ENCODE measurements at places on chromosomes 11 and 22.

DNA sequence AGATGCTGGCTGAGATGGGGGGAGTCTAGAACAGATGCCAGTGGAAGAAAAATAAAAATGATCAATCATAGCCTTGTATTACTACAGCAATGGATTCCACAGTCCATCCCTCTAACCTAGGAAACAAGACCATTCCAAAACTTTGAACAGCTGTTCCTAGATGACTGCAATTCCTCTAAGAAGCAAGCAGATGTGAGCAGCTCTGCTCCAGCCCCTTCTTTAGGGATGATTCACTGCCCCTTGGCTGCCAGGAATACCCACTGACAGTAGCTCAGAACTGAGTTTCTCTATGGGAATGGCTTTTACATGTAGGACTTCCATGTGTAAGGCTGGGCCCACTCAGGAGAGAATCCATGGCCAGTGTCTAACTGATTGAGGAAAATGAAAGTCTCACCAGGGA, 943.9 kb downstream of the OPCML start:
- no peak for DNase-seq

GRCh38 chr22:29263791-29264276, 3.9 kb downstream of the RHBDD3 start:
- no peak for DNase-seq

DNA sequence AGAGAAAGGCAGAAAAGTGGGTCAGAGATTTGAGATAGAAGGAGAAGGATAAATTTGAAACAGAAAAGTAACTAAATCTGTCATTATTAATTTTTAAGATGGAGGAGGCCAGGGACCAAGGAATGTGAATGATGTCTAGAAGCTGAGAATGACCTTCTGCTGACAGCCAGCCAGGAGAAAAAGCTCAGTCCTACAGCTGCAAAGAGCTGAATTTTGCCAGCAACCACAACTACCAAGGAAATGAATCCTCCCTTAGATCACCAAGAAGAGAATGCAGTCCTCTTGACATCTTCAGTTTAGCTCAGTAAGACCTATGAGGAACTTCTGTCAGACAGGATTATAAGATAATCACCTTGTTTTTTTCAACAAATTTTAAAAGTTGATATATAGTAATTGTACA, 538.2 kb downstream of the LRRC4C start:
- no peak for DNase-seq

GRCh38 chr11:94623120-94623735, 56.1 kb downstream of the PIWIL4 start:
- DNase-seq = peak; percentile 83

DNA sequence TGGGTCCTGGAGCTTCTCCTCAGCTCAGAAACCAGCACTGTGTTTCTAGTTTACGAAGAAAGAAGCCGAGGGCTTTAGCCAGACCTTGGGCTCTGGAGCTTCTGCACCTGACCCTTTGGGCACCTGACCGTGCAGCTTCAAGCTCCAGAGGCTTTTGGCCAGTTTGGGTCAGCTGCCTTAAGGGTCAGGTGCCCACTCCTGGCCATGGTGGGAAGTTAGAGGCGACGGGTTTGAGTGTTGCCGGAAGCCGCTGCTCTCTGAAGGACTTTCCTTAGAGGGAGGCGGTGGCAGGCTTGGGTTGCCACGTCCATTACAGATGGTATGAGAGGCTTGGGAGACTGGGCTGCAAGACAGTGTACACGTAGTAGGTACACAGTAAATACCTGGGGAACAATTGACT, 52.3 kb downstream of the PISD start:
- DNase-seq = no peak

DNA sequence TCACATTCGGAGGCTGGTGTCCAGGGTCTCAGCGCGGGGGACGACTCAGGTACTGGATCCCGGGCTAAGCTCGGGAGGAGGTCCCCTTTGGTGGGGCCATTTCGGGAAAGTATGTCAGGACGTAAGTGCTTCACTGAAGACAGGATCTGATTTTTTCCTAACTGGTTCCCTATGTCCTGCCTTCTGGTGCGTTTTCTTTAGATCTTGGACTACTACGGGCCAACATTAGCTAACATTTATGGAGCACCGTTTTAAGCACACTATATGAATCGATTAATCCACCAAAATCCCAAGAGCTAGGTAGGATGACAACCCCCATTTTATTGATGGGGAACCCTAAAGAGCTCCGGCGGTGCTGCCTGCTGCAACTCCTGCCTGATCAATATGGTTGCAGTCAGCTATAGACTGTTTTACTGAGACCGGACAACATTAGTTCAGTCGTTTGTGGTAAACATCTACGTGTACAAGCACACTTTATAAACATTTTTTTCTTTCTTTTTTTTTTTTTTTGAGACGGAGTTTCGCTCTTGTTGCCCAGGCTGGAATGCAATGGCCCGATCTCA, 17.0 kb upstream of the WDR74 start:
- no peak for DNase-seq

- no peak for DNase-seq
Observed at GRCh38 chr11:118592616-118593367, 14.6 kb upstream of the PHLDB1 start.

GRCh38 chr11:2459796-2460531, 15.2 kb downstream of the KCNQ1 start:
- DNase-seq = no peak

- no peak for DNase-seq
Observed at GRCh38 chr22:36538529-36538928, 9.6 kb upstream of the EIF3D start.

GRCh38 chr11:11988099-11988651, 20.3 kb downstream of the DKK3 start:
- DNase-seq = peak; percentile 85

DNA sequence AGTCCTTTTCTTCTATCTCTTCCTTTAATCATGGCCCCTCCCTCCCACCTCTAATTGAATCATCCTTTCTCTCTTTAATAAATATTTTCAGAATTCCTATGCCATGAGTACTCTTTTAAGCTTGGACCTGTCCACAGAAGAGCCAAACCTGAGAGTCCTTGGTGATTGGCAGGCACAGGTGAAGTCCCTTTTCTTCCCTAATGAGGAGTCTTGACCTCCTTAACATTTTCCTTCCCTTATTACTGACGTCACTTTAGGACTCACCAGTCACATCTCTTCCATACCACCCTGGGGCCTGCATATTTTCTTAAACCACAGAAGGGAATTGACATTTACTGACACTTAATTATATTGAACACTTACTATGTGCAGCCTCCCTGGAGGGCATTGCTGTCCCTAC, 41.0 kb upstream of the RASSF10 start:
- no peak for DNase-seq

- no peak for DNase-seq
Observed at GRCh38 chr11:111388842-111389241, 9.8 kb upstream of the POU2AF1 start.

DNA sequence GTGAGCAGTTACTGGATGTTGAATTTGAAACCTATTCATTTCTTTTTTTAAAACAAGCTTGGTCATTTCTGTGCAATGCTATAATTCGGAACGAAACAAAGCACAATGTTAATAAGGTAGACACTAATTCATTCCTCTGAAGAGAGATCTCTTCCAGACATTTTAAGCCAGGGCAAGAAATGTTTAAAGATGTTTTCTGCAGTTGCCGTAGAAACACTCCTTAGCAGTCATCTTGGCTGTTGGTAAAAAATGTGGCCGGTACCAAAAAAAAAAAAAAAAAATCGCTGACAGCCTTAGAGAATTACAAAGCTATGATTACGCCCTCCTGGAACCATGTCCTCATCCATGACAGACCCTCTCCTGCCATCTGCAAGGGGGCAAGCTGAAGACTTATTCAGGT, 66.4 kb upstream of the TTC12 start:
- peak; percentile 3 for DNase-seq

GRCh38 chr11:45560913-45561281, 104.5 kb downstream of the CHST1 start:
- no peak for DNase-seq

DNA sequence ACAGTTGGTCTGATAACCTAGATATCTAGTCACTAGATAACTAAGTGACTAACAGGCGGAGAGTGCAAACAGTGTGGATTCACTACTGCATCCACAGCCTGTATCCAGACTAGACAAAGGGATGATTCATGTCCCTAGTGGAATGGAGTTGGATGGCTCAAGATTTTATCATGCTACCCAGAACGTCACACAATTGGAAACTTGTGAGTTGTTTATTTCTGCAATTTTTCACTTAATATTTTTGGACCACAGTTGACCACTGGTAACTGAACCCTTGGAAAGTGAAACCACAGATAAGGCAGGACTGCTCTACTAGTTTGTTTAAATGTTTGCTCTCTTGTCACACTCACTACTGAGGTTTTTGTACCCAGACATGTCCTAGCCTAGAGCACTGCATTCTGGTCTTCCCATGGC, 76.0 kb downstream of the UBASH3B start:
- DNase-seq = peak; percentile 84

- DNase-seq = no peak
Observed at GRCh38 chr11:10388574-10388973, 66.5 kb upstream of the AMPD3 start.

- DNase-seq = no peak
Observed at GRCh38 chr11:111582163-111582562, 20.1 kb upstream of the SIK2 start.

DNA sequence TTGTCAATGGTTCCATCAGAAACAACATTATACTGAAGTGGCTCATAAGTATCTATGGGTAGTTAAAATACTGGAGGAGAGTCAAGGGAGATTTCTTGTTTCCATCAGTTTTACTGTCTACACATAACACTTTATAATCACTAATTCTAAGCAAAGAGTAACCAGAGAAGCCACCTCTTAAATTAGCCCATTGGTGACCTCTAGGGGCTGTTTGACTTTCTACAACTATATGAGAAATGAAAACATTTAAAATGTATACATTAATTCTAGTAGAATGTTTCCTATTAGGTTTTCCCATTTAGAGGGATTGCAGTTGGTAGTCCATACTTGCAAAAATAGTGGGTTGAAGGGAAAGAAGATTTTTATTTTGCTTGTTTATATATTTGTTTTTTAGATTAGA, 504.3 kb downstream of the FAM181B start:
- no peak for DNase-seq

DNA sequence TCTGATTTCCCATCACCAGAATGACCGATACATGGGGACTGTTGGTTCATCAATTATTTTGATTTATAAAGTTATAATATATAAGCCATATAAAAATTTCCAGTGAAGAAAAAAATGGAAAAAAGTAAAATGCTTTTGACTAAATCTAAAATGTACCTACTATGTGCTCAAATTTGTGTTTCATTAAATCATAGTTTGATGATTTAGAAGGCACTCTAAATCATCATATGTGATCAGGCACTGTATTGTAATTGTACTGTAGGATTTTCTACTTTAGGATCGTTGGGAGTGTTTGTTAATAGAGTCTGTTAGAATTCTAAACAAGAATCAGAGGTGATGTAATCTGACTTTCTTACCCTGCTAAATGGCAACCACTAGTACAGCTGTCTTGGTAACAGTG, 2.4 kb downstream of the LIN7C start:
- no peak for DNase-seq

DNA sequence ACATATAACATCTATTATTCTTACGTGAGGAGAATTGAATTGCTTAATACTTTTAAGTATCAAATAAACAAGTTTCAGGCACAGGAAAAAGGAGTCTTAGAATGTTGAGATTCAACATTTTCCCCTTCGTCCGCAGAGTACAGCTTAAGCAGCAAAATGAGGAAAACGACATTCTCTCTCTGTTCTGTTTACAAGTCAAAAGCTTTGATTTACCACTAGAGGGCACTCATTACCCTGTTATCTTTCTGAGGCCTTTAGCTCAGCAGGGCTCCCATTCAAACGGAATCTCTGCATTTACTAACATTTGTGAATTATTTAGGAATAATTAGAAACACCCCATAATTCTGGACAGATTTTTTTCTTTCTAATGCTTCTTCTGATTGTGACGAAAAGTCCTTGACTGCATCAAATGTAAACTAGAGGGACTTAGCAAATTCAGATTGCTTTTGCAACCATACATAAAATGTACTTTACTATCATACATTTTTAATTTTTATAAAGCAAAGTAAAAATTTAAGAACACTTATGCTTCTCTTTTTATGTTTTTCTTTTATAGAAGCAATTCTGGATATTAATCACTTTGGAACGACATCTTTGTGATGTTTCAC, 75.0 kb downstream of the JRKL start:
- peak; percentile 81 for DNase-seq

DNA sequence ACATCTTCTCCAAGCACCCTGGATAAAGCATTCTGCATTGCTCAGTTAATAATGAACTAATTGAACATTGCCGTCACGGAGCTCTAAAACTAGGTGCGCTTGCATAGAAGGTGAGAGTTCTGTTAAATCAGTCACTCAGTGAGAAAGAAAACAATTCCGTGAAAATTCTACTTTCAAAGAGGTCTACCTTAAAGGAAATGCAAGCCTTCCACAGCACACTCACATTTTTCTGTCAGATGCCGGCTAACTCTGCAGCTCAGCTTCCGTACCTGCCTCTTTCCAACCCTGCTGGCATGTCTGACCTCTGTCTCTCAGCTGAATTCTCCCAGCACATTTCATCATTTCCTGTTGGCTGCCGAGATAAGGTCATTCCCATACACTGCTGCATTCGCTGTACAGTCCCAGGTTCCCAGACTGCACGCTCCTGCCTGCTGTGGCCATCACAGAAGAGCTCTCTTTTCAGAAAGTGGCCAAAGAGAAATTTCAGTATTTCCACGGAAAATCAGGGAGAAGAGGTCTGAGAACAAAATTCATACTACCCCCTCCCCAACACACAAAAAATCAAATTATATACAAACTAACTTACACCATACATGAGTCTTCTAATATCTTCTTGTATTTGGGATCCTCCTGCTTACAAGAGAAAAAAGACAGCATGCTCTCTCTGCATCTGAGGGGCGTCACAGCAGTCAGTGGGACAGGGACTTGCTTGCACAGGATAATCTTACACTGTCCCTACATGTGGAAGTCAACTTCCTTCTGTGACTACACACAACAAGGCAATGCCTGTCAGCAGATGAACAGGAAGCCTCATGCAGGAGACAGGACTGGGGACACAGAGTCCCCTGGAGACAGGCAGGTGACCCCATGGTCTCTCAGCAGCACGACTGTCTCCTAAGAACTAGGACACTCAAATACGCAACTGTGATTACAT, 55.1 kb downstream of the PACSIN2 start:
- peak; percentile 99 for DNase-seq

DNA sequence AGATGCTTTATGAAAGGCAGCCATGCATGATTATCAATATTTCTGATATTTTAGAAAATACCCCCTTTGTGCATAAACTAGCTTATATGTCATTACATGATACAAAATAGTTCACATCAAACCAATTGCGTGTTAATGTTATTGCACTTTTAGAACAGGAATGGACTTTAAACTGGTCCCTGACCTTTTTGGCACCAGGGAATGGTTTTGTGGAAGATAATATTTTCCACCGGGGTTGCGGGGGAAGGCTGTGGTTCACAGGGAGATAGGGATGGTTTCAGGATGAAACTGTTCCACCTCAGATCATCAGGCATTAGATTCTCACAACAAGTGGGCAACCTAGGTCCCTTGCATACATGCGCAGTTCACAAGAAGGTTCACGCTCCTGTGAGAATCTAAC, 16.5 kb upstream of the LGR4 start:
- no peak for DNase-seq
